ENCODE measurements at places on chromosomes 6 and 20.

- DNase-seq, result no peak
Measured at GRCh38 chr6:9307786-9308185, 872.4 kb upstream of the SLC35B3 start.

- peak; percentile 20 for DNase-seq
Measured at GRCh38 chr20:10225439-10226060, 6.9 kb downstream of the SNAP25 start.

DNA sequence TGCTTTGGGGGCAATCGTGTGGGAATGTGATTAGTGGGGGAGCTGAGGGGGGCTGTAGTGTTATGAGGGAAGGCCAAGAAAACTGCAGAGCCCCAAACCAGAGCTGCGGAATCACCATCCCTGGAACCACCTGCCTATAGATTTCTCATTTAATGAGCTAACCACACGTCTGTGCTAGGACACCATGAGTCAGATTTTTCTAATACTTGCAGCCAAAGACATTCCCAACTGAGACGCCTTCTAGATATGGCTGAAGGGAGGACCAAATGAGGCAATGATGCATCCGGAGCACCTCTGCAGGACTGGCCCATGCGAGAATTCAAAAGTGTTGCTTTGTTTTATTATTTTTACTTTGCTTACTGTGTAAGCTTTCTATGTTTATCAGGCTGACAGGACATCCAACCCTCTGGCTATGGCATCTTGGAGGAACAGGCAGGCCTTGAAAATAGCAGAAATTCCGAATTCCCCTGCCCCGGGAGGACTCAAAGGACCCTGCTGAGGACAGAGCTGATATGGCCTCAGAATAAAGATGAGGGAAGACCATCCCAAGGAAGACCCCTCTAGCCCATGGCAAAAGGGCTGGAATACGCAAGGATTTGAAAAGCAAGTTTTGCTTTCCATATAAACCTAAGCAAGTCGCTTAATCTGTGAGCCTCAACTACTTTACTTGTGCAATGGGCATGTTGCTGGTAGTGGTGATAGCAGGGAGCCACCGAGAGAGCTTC is 3.1 kb upstream of the PTGIS start:
- no peak for DNase-seq

GRCh38 chr20:36091561-36092397 is 62.8 kb upstream of the EPB41L1 start:
- no peak for DNase-seq

DNA sequence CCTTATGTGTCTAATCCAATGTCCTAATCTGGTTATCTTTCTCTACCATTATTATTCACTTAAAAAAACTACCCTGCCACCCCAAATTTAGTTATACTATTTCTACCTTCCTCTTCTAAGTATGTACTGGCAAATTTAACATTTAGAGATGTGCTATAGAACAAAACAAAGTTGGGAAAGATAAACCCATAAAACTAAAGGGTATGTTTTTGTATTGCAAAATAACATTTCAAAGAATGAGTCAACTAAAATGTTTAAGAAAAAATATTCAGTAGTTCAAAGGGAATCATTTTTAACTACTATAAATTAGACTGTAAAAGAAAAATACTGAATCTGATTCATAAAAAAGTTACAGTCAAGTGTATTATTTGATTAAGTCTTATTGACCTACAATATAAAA is 103.0 kb downstream of the LMBRD1 start:
- DNase-seq, result no peak

DNA sequence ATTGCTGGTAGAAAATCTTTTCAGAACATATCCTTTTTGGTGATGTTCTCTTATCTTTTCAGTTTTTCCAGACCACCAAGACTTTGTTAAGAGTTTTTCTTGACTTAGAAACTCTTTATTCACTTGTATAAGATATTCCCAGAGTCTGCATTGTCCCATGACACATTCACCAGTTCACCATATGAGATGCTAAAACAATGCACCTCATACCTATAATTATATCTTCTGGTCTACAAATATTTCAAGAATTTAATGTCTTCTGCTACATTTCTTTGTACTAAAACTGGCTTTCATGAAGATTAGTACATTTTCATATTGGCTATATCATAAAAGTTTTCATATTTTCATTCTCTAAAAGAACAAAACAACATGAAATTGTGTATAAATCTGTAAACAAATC is 111.3 kb downstream of the ADGRG6 start:
- DNase-seq, result no peak

All from GM12865 (cell line).